ENCODE measurements at places on chromosomes 6 and 20. TPM values are rescaled to one million over a fixed set of nuclear protein-coding genes. Genes with fewer than 3 reads are reported as not detected.

DNA sequence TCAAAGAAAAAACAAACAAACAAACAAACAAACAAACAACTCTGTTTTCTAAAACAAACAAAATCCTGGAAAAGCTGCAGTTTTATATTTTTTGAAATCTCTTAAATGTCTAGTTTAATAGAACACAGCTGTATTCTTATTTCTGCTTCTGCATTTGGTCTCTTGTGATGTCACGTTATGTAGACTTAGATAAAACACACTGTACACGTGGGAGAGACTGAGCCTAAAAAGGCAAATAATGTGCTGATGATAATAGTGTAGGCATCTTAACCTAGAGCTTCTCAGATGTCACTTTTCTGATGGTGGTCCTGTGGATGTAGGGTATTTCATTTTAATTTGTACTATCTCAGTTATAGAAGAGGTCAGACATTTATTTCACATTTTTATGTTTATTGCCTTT lies 261.7 kb downstream of the UTRN start:
- no peak overlapping the region for H3K27ac ChIP-seq
- H3K27me3 ChIP-seq: no peaks in the 10 kb centered on the region
- no peak overlapping the region for H3K4me3 ChIP-seq
- H3K36me3 ChIP-seq: peaks cover 71% of the 10 kb centered on the region
- DNase-seq: no peak

GRCh38 chr20:51125105-51125504 lies 102.2 kb upstream of the KCNG1 start:
- H3K36me3 ChIP-seq: no peaks in the 10 kb centered on the region
- no peaks in the 10 kb centered on the region for H3K27me3 ChIP-seq
- H3K4me3 ChIP-seq: no peak overlapping the region
- DNase-seq: no peak

DNA sequence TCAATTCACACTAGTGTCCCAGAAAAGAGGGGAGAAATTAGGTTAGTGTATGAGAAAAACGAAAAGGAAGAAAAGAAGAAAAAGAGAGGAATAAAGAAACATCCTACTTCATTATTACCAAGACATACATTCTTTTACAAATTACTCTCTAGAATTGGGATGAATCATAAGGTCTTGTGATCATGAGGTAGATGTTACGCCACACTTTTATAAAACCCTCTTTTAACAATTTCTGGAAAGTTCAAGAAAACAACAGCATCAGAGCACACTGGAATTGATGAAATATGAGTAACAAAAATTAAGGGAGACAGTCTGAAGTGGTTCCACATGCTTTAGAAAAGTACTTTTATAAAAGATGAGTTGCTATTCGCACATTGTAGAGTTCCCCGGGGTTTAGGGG lies 32.6 kb upstream of the NRSN1 start:
- DNase-seq: no peak
- H3K4me1 ChIP-seq: no peaks in the 10 kb centered on the region
- no peak overlapping the region for H3K27ac ChIP-seq
- no peaks in the 10 kb centered on the region for H3K27me3 ChIP-seq

GRCh38 chr6:80223743-80224212 lies 117.3 kb downstream of the BCKDHB start:
- H3K27me3 ChIP-seq: no peaks in the 10 kb centered on the region
- H3K4me3 ChIP-seq: no peak overlapping the region

GRCh38 chr6:2944405-2945152 lies 26.8 kb downstream of the SERPINB6 start:
- H3K4me3 ChIP-seq: no peak overlapping the region
- no peaks in the 10 kb centered on the region for H3K27me3 ChIP-seq
- DNase-seq: no peak
- no peaks in the 10 kb centered on the region for H3K36me3 ChIP-seq
- no peaks in the 10 kb centered on the region for H3K4me1 ChIP-seq
- no peak overlapping the region for H3K27ac ChIP-seq

GRCh38 chr20:4060856-4061695 lies 45.7 kb upstream of the RNF24 start:
- peaks cover 9% of the 10 kb centered on the region for H3K4me1 ChIP-seq
- DNase-seq: no peak
- H3K4me3 ChIP-seq: no peak overlapping the region
- no peak overlapping the region for H3K27ac ChIP-seq
- no peaks in the 10 kb centered on the region for H3K27me3 ChIP-seq
- H3K36me3 ChIP-seq: no peaks in the 10 kb centered on the region

DNA sequence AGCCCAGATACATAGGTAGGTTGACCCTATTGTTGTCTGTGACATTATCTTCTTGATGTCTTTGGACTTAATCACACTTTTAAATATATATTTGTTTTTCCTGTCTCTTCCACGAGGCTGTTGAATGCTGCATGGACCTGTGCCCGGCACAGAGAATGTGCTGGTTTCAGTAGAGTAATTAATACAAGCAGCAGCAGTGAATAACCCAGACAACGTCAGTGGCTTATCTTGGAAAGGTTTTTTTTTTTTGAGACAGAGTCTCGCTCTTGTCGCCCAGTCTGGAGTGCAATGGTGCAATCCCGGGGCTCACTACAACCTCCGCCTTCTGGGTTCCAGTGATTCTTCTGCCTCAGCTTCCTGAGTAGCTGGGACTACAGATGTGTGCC lies 108.2 kb downstream of the CDH26 start:
- H3K27ac ChIP-seq: no peak overlapping the region
- H3K4me3 ChIP-seq: no peak overlapping the region
- no peaks in the 10 kb centered on the region for H3K27me3 ChIP-seq

GRCh38 chr6:138517635-138518034 lies 18.3 kb upstream of the NHSL1 start:
- H3K27ac ChIP-seq: no peak overlapping the region
- DNase-seq: peak; percentile 33
- H3K4me3 ChIP-seq: no peak overlapping the region

BMP6 gene
- 0.09 TPM for total RNA-seq

DNA sequence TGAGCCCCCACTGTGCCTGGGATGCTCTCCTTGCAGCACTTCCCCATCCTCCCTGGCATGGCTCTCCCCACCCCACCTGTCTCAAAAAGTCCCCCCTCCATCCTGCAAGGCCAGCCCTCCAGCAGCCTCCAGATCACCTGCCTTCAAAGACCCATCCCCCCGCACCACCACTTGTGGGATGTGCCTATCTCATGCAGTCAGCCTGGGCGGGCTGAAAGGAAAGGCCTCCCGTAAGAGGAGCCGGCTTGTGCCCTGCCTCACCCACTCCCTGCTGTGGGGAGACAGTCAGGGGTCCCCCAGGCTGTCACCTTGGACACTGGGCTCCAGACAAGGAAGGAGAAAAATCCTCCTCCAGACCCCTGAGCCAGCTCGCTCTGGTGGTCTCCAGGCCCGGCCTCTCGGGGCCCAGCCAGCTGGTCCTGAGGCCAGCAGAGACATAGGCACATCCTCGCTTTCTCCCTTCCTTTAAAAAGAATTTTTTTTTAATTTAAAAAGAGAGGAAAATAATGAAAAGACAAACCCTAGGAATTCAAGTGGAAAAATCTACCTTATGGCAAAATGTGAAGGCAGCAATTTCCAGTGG lies 77.3 kb downstream of the GRM4 start:
- no peaks in the 10 kb centered on the region for H3K36me3 ChIP-seq
- H3K4me1 ChIP-seq: no peaks in the 10 kb centered on the region
- no peaks in the 10 kb centered on the region for H3K27me3 ChIP-seq

GRCh38 chr6:35300848-35301247 lies 3.2 kb downstream of the DEF6 start:
- H3K27ac ChIP-seq: no peak overlapping the region
- peaks cover 10% of the 10 kb centered on the region for H3K4me1 ChIP-seq
- H3K27me3 ChIP-seq: no peaks in the 10 kb centered on the region
- H3K36me3 ChIP-seq: no peaks in the 10 kb centered on the region
- DNase-seq: no peak

TMC2 gene
- total RNA-seq: not detected

DNA sequence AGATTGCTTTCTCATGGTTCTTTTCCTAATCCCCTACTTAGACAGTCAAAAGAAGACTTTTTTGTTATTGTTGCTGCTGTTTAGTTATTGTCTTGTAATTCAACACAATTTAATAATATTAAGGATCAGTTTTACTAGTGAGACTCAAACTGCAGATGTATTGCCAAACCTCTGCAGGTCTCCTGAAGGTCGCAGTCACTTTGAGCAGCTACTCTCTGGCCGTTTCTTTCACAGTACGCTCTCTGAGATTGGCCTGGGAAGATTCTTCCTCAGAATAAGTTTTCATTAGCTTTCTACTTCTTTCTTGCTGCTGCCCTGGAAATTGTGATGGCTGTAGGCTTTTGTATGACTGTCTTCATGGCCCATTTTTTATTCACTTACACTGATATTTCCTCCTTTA lies 930.8 kb downstream of the QKI start:
- H3K4me1 ChIP-seq: no peaks in the 10 kb centered on the region
- H3K27me3 ChIP-seq: no peaks in the 10 kb centered on the region
- H3K4me3 ChIP-seq: no peak overlapping the region
- H3K36me3 ChIP-seq: no peaks in the 10 kb centered on the region

DNA sequence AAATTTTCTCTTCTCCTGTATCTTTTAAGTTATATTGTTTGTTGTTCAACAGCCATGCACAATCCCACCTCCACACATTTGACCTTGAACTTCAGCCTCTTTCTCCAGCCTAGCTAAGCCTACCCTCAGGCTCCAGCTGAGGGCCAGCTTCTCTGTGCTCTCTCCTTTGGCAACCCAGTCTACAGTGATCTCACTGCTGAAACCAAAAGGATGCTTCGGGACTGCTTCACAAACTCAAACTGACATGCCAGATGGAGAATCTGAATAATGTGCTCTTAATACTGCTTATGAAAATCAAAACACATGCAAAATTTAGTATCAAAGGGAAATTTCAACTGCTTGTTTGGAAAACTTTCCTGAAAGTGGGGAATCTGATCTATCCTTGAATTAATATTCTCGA lies 16.1 kb upstream of the RIN2 start:
- no peaks in the 10 kb centered on the region for H3K36me3 ChIP-seq
- no peak overlapping the region for H3K27ac ChIP-seq
- no peaks in the 10 kb centered on the region for H3K4me1 ChIP-seq
- H3K27me3 ChIP-seq: no peaks in the 10 kb centered on the region
- H3K4me3 ChIP-seq: no peak overlapping the region

GRCh38 chr6:30814146-30815040 lies 69.9 kb upstream of the DDR1 start:
- no peaks in the 10 kb centered on the region for H3K27me3 ChIP-seq
- no peaks in the 10 kb centered on the region for H3K4me1 ChIP-seq
- H3K36me3 ChIP-seq: no peaks in the 10 kb centered on the region
- no peak overlapping the region for H3K4me3 ChIP-seq
- DNase-seq: no peak

GRCh38 chr20:23519556-23519955 lies 28.6 kb downstream of the CST8 start:
- DNase-seq: no peak
- no peaks in the 10 kb centered on the region for H3K27me3 ChIP-seq
- H3K4me3 ChIP-seq: no peak overlapping the region
- H3K4me1 ChIP-seq: no peaks in the 10 kb centered on the region
- no peaks in the 10 kb centered on the region for H3K36me3 ChIP-seq

GRCh38 chr20:48820649-48820973 lies 7.2 kb downstream of the PREX1 start:
- H3K27ac ChIP-seq: no peak overlapping the region
- no peaks in the 10 kb centered on the region for H3K27me3 ChIP-seq
- no peaks in the 10 kb centered on the region for H3K4me1 ChIP-seq
- H3K4me3 ChIP-seq: no peak overlapping the region
- no peak for DNase-seq
- H3K36me3 ChIP-seq: no peaks in the 10 kb centered on the region

DNA sequence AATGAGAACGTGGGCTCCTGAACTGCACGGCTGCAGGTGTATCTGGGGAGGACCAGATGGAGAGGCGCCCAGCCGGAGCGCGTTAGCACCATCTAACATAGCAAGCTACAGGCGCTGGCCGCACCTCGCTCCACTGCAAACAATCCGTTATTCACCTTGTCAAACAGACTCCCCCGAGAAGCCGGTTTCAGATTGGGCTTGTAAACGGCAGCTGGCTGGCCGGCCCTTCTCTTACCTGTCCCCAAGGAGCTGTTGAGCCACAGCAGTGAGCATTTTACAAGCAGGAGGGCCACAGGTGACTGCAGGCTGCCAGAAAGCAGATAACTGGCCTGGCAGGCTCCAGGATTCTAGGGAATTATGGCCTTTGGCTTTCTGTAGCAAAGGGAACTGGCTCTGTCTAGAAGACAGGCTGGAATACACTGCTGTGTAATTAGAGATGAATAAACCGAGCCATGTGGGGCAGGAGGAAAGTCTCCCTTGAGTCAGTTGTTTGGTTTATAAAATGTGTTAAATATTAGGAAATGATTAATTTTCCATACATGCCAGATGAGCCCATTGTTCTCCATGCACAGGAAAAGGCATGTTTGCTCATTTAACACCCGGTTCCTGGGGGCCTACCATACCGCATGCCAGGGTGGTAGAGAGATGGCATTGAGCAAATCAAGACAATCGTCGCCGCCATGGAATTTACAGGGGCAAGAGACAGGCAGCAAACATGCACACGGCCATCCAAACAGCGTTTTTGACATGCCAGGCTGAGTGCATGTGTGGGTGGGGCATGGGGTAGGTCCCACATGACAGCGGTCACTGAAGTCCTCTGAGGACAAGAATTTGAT lies 159.3 kb downstream of the NFATC2 start:
- DNase-seq: peak; percentile 73
- no peak overlapping the region for H3K4me3 ChIP-seq
- H3K27ac ChIP-seq: peak overlapping the region; percentile 55
- no peaks in the 10 kb centered on the region for H3K36me3 ChIP-seq
- H3K27me3 ChIP-seq: no peaks in the 10 kb centered on the region

PRPH2 gene
- 0.83 TPM for total RNA-seq

DNA sequence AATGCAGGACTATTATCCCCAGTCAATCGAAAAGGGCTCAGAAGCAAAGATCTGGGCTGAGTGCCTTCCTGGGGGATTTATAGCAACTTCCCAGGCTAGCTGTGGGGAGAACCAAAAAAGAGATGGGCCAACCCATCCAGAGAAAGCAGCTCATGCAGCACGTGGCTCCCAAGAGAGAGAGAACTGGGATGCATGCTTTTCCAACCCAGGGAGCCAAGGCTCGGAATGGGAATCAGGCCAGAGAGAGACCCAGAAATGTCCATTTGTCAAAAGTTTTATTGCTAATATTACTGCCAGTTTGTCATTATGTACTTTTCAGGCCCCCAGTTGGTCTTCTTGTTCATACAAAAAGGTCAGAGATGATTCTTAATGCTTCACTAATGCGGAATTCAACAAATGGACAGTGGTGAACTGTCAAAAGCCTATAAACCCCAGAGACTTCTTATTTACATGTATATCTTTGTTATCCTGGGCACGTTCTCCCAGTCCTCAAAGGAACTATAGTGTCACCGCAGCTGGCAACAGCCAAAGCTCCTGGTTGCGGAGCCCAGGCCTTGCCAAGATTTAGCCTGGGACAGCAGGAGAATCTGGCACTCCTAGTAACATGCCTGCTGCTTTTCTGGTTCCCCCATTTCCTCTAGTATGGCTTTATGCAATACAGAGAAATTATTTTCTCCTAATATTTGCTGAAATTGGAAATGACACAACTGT lies 139.1 kb upstream of the POU3F2 start:
- no peak for DNase-seq
- H3K36me3 ChIP-seq: no peaks in the 10 kb centered on the region
- H3K4me3 ChIP-seq: no peak overlapping the region
- no peaks in the 10 kb centered on the region for H3K27me3 ChIP-seq

Data from pancreas (tissue), 10 donors.